ENCODE measurements at places on chromosomes 16 and 17.

DNA sequence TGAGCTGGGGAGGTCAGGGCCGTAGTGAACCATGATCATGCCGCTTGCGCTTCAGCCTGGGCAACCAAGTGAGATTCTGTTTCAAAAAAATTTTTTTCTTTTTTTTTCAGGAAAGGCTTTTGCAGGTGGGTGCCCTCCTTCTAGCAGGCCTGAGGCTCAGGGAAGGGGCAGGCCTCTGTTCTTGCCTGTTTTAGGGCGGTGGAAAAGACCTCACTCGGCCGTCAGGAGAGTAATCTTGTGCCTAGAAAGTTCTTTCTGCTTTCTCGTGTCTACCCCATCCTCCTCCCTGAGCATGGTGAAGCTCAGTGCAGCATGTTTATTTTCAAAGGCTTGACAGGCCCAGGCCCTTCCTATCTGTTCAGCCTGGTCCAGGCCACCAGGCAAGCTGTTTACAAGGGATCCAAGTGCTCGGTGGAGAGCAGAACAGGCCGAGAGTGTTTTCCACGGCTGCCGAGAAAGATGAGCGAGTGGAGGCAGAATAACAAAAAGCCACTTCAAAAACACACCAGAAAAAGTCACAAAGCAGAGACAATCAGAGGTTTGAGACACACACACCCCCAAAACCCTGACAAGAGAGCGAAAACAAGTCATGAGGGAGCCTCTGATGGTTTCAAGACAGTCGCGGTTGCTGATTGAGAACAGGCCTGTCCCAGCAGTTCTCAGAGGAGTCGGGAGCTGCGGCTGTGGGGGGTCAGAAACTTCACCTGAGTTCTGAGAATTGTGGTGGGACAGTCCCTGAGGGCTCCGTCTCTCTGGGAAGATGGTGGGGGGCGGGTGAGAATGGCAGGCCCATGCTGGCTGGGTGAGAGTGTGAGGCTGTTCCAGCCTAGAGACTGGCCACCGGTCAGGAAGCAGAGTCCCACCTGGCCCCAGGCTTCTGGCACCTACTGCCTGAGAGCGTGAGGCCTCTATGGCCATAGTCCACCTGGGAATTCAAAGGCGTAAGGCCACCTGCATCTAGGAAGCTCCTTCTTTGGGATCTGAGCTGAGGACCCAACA lies 37.5 kb upstream of the CCR7 start:
- DNase-seq: no peak

DNA sequence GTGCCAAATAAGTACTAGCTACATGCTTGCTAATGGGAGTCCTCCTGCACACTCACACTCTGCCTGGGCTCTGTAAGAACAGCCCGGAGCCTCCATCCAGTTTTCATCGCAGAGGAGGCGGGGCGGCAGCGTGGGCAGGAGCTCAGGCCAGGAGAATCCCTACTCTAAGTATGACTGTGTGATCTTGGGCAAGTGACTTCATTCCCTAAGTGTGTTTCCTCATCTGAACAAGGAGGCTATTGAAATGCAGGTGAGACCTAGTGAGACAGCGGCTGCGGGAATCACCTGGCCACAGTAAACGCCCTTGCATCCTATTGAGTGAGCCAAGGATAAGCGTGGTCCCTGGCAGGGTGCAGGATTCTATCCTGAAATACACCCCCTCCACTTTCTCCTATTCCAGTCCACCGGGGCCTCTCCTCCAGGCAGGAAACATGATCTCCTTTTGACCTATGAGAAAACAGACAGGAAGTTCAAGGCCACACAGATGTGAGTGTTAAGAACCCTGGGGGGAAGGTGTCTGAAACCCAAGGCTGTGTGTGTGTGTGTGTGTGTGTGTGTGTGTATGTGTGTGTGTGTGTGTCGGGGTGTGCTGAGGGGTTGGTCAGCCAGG lies 5.2 kb upstream of the RAI1 start:
- no peak for DNase-seq

DNA sequence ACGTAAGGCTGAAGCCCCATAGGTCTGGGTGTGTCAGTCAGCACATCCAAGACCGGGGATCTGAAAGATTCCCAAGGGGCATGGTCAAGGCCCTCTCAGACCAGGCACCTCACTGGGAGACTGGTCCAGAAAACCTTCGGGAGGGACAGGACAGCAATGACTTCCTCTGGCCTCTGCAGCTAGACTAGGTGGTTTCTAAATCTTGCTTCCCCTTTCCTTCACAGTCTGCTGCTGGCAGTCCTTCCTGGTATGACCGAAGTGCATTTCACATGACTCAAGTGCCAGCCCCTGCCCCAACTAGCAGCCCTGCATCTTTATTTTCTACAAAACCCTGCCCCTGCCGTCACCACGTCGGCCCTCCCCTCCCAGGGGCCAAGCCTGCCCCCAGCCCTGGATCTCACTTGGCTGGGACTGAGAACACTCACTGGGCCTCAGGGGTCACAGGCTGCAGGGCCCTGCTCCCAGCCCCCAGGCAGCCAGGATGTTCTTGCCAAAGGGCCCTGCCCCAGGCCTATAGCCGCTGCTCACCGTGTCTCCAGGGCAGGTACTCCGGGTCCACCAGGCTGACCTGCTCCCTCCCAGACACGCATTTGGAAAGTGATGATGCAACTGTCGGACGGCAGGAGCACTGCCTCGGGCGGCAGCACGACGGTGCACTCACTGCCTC lies 18.3 kb downstream of the POLR3K start:
- DNase-seq: no peak

DNA sequence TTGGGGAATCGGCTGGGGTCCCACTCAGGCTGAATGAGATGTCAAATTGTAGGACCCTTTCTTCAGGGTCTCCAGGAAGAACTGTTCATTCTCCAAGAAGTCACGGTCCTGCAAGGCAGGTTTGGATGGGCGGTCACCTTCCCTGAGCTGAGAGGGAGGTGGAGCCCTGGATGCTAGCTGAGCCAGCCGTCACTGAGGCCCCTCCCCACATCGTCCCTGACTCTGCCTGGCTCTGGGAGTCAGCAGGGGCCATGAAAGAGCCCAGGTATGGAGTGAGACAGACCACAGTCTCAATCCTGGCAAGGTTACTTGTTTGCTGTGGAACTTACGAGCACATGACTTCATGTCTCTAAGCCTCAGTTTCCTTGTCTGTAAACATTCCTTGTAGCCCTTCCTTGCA lies 6.0 kb upstream of the MRPL38 start:
- no peak for DNase-seq

DNA sequence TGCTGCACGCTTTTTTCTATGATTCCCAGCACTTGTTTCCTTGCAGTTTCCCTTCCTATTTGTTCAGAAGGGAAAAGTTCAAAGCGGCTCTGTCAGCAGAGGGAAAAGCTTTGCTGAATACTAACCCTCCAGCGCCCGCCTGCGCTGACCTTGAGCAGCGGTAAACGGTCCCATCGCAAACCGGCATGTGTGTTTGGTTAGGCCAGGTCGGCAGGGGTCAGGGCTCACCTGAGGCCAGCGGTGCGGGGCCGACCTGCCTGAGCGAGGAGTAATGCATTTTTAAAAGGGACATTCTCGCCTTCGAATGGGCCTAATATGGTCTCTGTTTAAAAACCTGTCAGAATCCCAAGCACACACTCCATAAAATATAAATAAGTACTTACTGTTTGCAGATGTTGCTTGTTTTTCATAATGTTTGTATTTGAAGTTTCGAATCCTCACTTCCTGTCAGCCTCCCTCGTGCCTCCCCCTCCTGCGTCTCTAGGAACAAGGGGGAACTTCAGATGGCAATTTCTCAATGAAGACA lies 110.1 kb downstream of the IRX3 start:
- DNase-seq: no peak

GRCh38 chr17:21482189-21482865 lies 106.2 kb downstream of the KCNJ12 start:
- DNase-seq: no peak

DNA sequence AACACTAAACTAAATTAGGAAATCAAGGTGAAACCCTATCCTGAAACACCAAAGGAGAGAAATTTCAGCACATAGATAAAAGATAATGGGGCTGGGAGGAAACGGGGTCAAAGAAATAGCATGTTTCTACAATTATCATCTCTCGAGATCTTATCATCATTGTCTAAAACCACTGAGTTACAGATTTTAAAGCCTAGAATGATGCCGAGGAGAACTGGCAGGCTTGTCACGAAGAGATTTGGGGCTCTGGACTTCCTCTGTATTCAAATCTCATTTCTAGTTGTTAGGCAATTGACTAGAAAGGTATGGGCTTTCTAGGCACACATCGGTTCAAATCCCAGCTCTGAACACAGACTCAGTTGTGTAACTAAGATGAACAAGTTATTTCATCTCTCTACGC lies 9.3 kb downstream of the PDZD9 start:
- no peak for DNase-seq

- no peak for DNase-seq
These were observed 15.3 kb upstream of the NPTX1 start for GRCh38 chr17:80491478-80492342.

GRCh38 chr16:15052747-15053476 lies 3.0 kb downstream of the NTAN1 start:
- no peak for DNase-seq

GRCh38 chr17:35191001-35191695 lies 3.0 kb downstream of the SLC35G3 start:
- DNase-seq: no peak

DNA sequence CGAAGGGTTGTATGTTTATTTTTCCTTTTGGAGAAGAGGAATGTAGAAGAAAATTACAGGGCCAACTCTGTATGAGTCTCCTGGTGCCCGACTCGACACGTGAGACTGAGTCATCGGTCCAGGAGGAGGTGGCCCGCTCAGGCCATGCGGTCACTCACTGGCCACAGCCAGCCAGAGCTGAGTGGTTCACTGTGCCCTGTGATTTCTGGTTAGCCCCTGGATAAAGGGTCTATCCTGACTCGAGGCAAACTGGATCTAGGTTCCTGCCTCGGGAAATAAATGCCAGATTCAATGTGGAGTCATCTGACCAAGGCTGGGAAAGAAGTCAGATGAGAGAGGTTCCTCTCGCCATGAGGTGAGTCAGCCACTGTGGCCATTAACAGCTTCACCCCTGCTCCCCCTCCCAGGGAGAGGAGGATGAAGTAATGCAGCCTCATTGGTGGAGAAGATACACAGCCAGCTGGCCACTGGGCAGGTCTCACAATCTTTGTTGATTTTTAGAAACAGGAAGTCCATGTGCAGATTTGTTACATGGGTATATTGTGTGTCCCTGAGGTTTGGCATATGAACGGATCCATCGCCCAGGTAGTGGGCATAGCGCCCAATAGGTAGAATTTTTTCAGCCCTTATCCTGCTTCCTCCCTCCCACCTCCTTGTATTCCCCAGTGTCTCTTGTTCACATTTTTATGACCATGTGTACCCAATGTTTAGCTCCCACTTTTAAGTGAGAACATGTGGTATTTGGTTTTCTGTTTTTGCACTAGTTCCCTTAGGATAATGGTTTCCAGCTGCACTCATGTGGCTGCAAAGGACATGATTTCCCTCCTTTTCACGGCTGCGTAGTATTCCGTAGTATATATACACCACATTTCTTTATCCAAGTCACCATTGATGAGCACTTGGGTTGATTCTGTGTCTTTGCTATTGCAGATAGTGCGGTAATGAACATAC lies 21.7 kb upstream of the USP36 start:
- DNase-seq: no peak

GRCh38 chr17:17151962-17152361 lies 54.2 kb downstream of the PLD6 start:
- DNase-seq: no peak

DNA sequence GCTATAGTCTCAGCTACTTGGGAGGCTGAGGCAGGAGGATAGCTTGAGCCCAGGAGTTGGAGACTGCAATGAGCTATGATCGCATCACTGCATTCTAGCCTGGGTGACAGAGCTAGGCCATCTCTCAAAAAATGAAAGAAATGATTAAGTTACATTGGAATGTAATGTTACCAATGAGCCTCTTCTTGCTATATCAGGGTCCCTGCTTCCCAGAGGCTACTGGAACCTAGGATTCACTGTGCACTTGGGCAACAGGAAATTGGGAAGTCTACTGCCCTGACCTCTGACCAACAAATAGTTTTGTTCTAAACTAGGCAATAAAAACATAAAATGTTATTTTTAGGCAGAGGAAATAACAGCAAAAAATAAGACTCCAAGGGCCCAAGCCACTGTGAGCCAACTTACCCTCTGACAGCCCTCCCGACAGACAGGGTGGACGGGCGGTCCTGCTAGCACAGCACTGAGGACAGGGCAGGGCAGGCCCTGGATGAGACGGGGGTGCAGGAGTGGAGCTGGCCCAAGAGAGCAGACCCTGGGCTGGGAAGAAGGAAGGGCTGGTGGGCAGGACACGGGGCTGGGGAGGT lies 27.5 kb downstream of the NSMCE1 start:
- no peak for DNase-seq

DNA sequence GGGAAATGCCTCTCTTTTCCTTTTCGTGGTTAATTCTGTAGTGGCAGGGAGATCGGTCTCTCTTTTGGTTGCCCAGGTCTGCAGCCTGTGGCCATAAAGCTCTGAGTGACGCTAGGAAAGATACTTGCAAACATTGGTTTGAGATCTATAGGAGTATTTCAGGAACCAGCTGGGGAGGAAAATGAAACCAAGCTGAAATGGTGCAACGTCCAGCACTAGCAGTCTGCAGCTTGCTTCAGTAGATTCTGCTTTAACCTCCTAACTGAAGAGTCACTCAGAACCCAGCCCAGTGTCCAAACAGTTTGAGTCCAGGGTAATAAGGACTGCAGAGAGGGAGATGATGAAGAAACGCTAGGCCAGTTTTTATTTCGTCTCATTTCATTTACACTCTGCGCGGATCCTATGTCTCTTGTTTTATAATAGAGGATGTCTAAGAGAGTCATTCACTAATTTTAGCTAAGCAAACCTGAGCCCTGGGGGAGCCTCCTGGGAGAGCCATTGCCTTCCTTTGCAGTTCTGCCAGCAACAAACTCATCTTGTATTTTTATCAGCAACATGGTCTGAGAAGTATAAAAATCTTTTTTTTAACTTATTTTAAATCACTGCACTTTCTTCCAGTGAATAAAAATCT lies 12.0 kb downstream of the SP2 start:
- no peak for DNase-seq

GRCh38 chr16:67326472-67327309 lies at the start of the genes KCTD19 and LRRC36:
Gene KCTD19, minus strand, starts transcription at chr16:67326741. Its CDS starts 34 bp downstream, at chr16:67326707.
Gene LRRC36, plus strand, starts transcription at chr16:67326815. Its CDS starts 48 bp downstream, at chr16:67326863.
- DNase-seq: no peak

DNA sequence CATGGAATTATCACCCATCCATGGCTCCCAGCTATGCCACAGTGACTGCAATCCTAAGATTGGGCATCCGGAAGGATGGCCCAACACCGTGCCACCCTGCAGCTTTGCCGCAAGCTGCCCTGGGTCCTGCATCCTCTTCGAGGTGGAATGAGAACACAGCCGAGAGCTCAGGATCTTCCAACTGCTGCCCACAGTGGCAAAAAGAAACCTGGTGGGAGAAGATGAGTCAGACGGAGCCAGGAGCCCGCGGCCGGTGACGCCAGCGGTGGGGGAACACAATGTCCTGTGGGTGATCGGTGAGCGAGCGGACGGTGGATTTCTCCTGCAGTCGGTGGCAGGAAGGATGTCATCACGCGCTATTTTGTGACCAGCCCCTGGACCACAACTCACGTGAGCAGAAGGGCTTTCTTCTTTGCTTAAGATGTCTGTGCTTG lies 20.1 kb downstream of the CD7 start:
- DNase-seq: no peak

DNA sequence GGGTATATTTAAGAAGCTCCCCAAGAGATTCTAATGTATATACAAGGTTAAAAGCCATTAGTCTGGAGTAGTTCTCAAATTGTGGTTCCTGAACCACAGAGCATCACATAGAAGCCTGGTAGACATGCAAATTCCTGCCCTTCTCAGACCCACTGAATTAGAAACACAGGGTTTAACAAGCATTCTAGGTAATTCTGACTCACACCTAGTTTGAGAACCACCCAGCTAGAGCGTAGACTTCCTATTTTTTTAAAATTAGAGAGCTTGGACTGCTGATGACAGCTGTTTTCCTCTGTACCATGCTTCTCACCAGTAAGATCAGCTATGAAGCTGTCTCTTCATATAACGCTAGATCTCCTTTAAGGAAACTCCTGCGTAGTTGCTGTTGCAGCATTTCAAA lies 50.6 kb downstream of the HS3ST3B1 start:
- no peak for DNase-seq
